ENCODE measurements at places on chromosomes 4 and X.

DNA sequence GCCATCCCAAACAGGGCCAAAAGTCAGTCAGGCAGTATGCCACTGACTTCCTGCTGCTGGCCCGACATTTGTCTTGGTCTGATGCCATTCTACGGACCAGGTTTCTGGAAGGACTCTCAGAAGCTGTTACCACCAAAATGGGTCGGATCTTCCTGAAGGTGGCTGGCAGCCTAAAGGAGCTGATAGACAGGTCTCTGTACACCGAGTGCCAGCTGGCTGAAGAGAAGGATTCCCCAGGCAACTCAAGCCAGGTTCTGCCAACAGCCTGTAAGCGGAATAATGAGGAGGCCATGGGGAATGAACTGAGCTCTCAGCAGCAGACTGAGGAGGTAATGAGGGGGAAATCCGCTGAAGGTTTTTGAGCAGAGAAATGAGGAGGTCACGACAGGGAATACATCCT, 95.7 kb downstream of the RTL9 start:
- DNase-seq = no peak

GRCh38 chr4:184324939-184325477, 107.3 kb upstream of the ENPP6 start:
- no peak for DNase-seq

- no peak for DNase-seq
Observed at GRCh38 chrX:55867181-55867651, 149.7 kb downstream of the RRAGB start.

- DNase-seq = no peak
Observed at GRCh38 chr4:22504922-22505321, 10.9 kb downstream of the ADGRA3 start.

GRCh38 chr4:77921701-77922100, 59.1 kb downstream of the MRPL1 start:
- DNase-seq = no peak

GRCh38 chrX:134676436-134676835, 18.2 kb upstream of the PLAC1 start:
- DNase-seq = no peak

- no peak for DNase-seq
Observed at GRCh38 chr4:15100994-15101695, 98.9 kb downstream of the CPEB2 start.

GRCh38 chrX:123993904-123994635, 32.6 kb downstream of the STAG2 start:
- no peak for DNase-seq

- no peak for DNase-seq
Observed at GRCh38 chr4:169315530-169316343, 45.0 kb upstream of the SH3RF1 start.

DNA sequence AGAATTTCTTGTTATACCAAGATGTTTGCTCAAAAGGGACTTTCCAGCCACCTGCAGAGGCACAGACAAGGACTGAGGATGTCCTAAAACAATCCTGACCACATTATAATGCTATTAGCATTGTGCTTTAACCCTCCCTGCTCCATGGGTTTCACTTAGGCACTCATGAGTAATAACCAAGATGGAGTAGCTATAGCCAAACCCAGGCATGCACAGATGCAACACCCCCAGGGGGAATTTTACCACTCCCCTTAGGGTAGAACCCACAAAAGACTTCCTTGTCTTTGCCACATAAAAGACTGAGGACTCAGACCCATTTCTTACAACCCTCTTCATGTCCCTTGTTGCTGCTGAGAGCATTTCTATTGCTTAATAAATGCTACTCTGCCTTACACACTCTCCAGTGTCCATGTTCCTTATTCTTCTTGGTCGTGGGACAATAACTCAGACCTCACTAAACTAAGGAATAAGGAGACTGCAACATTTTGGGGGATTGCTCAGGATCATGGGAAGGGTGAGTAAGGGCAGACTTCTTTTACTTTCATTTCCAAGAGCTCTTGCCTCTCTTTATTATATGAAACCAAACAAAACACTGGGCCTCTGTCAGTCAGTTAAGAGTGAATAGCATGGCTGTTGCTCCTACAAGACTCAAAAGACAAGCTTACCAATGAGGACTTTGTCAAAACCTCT, 103.5 kb downstream of the TECRL start:
- DNase-seq = no peak

GRCh38 chrX:138229718-138230117, 481.8 kb downstream of the FGF13 start:
- DNase-seq = no peak

Data from activated naive CD4-positive, alpha-beta T cell (primary cell).